Activated T-helper 2 cell treated with anti-CD3 and anti-CD28 coated beads, Interferon-gamma antibody, Interleukin-2, Interleukin-4, amounts not matched to agents 10 μg/mL and 5 μg/mL and 100 μg/mL, durations not matched to agents 14 hours and 24 hours and 36 hours (primary cell): ENCODE measurements at places on chromosomes 3 and 15.
A peak's percentile ranks its signal among the peaks of the same experiment; 100 is the strongest.

GRCh38 chr15:50227076-50227475 lies 38.5 kb downstream of the HDC start:
- no peak for DNase-seq

DNA sequence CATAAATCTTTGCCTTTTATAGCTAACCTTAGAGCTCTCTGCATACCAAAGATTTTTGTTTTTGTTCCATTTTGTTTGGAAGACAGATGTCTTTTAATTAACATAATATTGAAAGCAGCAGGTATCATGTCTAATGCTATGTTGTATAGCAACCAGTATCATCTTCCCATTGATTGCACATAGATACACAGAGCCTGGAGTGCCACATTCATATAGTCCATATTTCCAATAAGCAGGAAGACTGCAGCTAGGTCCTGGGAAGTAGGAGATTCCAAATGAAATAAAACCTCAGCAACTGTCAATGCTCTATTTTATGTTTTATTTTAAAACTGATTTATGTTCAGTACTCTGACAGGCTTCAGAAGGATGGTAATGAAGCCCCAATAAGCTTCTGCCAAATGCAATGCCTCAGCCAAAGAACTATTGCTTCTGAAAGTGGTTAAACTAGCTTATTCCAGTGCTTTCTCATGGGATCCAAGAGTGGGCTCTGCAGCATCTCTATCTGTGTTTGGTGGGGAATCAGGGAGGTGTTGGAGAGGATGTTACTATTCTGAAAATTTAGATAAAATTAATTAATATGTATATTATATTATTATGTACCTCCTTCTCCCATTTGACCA lies 6.5 kb upstream of the KCNMB2 start:
- no peak for DNase-seq

DNA sequence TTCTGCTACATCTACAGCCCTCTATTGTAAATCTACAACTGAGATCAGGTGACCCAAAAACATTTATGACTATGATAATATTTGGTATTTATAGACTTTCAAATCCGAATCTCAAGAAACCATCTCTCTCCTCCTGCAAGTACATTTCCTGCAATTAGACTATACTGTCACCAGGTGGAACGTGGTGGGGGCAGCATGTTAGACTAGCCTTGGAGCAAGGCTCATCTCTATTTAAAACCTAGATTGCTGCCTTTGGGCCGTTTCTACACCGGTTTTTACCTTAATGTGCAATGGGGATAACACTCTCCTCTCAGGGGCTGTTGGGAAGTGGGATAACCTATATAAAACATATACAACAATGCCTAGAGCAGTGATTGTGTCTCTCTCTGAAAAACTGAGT lies 3.8 kb upstream of the KATNBL1 start:
- no peak for DNase-seq

GRCh38 chr3:149783576-149783975 lies 8.8 kb downstream of the ANKUB1 start:
- DNase-seq: no peak

DNA sequence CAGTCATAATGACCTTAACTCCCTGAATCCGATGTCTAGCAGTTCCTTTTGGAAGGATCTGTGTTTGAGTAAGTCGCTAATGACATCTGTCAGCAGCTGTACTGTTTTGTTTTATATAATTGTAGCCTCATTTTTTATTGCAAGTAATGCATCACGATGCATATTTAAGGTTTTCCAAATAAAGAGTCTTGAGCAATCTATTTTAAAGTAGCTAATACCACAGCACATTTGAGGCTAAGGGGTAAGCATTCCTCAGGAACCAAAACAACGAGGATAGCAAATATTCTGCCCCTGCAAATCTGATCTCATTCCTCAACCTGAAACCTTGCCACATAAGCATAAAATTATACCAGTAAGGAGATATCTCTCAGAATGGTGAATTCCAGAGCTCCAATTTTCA lies 98.7 kb downstream of the TBC1D5 start:
- no peak for DNase-seq

GRCh38 chr15:81723113-81723651 lies 322.6 kb downstream of the MEX3B start:
- no peak for DNase-seq

DNA sequence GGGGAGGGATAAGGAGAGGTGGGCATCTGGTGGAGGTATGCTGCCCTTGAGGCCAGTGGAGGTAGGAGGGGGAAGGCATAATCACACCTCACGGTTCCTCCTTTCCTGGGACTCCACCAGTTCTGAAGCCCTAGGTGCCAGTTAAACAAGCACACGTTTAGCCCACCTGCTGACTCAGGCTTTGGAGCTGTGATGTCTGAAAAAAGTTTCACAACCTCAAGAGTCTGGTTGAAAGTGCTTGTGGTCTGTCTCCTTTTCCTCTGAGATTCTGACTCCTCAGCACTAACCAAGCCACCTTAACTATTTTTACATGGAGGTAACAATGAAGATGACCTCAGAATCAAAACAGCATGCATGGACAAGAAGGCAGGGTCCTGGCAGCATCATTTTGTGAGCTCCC lies 23.0 kb downstream of the HPS3 start:
- no peak for DNase-seq

DNA sequence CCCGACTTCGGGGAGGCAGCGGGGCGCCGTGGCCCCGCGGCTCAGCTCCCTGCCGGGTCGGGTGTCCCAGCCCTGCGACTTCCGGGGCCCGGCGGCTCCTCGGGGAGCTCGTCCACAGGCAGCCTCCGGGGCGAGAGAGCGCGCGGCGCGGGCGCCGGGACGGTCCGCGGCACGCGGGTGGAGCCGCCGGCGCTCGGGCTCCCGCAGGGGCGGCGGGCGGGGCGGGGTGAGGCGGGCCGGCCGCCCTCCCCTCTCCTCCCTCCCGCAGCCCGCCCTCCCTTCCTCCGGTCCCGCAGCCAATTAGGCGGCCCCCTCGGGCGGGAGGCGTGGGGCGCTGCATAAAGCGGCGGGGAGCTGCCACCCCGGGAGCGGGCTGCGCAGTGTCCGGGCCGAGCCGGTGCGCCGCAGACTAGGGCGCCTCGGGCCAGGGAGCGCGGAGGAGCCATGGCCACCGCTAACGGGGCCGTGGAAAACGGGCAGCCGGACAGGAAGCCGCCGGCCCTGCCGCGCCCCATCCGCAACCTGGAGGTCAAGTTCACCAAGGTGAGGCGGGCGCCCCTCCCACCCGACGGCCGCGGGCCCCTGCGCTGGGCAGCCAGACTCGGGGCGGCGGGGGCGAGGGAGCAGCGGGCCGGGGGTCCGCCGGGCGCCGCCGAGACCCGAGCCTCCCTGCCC lies at the start of gene ALDH1A3:
TSS of gene ALDH1A3 (plus strand) at position 368 of the 675 bp plus-strand sequence. CDS start at position 445, 77 bp downstream.
- DNase-seq: no peak

GRCh38 chr3:25916321-25916720 lies 126.4 kb downstream of the OXSM start:
- DNase-seq: no peak

- DNase-seq: no peak
Measured at GRCh38 chr3:55558316-55558715, 71.2 kb upstream of the WNT5A start.

DNA sequence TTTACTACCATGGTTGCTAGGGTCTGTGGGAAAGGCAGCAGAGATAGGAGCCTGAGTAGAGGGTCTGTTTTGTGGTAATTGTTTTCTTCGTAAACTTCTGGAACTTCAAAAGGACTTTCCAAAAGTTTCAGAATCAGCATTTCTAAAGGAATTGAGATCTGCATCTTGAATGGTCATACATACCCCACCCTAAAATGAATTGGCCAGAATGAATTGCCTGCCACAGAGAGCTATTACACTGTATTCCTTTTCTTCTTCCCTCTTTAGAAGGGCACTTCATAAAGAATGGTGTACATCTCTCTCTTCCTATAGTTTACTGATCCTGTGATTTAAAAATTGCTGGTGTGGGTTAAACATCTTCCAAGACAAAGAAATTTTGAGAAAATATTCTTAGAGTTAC lies 525.7 kb downstream of the NLGN1 start:
- no peak for DNase-seq

DNA sequence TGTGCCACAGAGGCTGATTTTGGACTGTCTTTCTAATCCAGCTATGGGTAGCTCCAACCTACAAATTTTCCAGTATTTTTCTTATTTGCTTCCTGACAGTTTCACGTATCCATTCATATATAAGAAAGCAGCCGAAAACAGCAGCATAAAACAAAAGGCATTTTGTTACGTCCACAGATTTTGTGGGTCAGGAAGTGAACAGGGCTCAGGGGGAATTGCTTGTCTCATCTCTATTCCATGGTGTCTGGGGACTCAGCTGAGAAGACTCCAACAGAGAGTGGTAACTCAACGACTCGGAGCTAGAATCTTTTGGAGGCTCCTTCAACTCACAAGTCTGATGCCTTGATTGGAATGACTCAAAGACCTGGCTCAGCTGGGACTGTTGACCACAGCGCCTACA lies 11.7 kb upstream of the SAMMSON start:
- no peak for DNase-seq

DNA sequence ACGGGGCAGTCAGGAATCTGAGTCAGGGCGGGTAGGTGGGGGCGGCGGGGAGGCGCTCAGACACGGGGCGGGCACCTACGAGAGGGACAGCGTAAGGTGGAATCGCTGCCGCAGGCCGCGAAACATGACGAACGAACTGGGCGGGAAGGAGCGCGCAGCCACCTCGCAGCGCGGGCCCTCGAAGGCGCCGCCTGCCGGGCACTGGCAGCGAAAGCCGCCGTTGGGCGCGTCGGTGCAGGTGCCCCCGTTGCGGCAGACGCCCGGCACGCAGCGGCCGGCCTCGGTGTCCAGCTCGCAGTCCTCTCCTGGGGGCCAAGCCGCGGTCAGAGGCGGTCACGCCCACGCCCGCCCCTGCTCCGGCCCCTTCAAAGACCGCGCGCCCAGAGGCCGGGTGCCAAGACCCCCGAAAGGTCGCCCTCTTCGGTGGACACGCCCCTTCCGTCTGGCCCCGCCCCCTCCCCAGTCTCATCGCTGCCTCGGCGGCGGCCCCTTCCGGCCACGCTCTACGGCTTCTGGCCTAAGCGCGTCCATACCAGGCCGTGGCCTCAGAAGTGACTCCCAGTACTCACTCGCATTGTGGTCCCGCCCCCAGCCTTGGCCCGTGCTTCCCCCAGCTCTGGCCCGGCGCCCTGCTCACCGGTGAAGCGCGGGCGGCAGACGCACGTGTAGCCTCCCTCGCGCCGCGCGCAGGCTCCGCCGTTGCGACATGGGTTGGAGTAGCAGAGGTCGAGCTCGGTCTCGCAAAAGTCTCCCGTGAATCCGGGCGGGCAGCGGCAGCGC lies 6.4 kb downstream of the CELSR3 start:
- peak; percentile 82 for DNase-seq

- DNase-seq: no peak
Measured at GRCh38 chr3:158782283-158782989, 19.4 kb upstream of the MFSD1 start.

GRCh38 chr3:138068579-138069174 lies 46.7 kb downstream of the DZIP1L start:
- DNase-seq: peak; percentile 55

DNA sequence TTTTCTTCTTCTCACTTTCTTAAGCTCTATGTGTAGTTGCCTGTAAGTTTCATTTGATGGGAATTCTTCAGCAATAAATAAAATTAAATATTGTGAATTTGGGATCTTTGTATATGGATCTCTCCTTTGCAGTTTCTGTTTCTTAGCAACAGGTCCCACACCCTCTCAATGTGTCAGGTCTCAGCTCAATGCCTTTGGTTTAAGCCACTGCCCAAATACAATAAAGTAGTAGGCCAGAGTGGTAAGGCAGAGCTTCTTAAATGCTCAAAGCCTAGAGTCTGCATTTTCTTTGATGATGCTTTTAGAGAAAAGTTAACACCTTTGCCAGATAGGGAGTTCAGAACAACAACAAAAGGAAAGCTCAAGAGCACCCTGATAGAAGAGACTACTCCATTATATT lies 343.7 kb downstream of the NSUN3 start:
- DNase-seq: no peak

DNA sequence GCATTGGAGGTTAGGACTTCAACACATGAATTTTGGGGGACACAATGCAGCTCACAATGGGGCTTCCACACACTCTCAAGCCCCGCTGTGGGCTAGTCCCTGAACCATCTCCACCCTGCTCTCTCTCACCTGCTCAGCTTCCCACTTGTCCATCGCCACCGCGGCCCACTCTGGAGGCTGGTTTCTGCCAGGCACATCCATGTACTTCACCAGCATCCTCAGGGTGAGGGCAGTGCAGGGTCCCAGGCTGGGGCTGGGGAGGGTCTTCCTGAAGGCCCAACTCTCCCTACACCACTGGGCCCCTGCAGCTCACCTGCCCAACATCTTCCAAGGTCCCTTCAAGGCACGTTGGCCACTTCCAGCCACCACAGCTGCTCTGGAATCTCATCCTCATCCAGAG lies 46.4 kb downstream of the KLF15 start:
- no peak for DNase-seq

GRCh38 chr3:134904776-134905646 lies 110.0 kb downstream of the EPHB1 start:
- DNase-seq: no peak

DNA sequence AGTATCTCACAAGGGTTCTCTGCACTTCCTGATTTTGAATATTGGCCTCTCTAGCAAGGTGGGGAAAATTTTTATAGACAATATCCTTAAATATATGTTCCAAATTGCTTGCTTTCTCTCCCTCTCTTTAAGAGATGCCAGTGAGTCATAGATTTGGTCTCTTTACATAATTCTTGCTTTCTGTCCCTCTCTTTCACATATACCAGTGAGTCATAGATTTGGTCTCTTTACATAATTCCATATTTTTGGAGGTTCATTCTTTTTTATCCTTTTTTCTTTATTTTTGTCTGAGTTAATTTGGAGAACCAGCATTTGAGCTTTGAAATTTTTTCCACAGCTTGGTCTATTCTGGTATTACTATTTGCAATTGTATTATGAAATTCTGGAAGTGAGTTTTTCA lies 77.7 kb upstream of the NUDT16 start:
- DNase-seq: no peak

DNA sequence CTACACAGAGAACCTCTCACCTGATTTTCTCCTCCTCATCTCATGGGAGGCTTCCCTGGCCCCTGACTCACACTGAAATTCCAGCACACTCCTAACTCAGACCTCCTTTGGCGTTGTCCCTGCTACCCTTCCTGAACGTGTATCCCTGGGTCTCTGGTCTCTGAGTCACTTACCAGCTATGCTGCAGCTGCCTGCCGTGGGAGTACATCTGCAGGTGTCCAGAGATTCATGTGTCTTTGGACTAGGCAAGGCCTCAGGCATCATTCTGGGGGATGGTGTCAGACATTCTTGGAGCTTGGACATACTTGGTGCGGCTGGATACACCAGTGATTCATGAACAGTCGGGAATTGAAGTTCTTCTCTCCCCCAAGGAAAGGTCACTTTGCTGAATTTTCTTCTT lies 148.8 kb upstream of the TRIM42 start:
- DNase-seq: no peak

DNA sequence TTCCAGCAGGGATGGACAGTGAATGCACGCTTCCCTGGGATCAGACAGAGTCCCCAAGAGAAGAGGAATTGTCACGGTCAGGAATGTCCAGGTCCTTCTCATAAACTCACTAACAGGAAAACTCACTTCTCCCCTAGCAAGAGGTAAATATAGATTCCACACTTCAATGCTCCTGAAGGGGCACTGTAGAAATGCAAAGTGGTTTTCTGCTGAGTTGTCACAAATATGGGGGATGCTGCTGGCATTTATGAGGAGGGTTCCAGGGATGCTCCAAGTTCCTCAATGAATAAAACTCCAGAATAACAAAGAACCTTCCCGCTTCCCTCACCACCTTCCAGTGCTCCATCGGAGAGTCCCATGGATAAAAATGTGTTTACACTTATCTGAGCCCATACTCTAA lies 423.4 kb downstream of the MAGI1 start:
- no peak for DNase-seq

GRCh38 chr15:85497172-85497569 lies 116.8 kb downstream of the AKAP13 start:
- no peak for DNase-seq

GRCh38 chr3:105373383-105373782 lies 6.7 kb downstream of the ALCAM start:
- DNase-seq: no peak
